Skeletal muscle tissue (tissue), 5 donors: ENCODE measurements at places on chromosomes 3 and 15. TPM values are rescaled to one million over a fixed set of nuclear protein-coding genes. Genes with fewer than 3 reads are reported as not detected.

Gene ATP13A5
- not detected for total RNA-seq

Gene SI
- total RNA-seq: not detected

Gene IL17RB
- 1.6 TPM for total RNA-seq

Gene FANCD2OS
- total RNA-seq: not detected

Gene CA12
- total RNA-seq: 1.6 TPM

Gene DGKG
- total RNA-seq: 2.6 TPM

Gene SPTSSB
- total RNA-seq: 0.52 TPM

Gene MUC4
- total RNA-seq: 0.52 TPM

Gene SENP8
- total RNA-seq: 2.1 TPM

Gene IL17RE
- not detected for total RNA-seq

Gene MFSD1
- total RNA-seq: 49.1 TPM

Gene CLRN1
- total RNA-seq: not detected

Gene TMEM45A
- 15.7 TPM for total RNA-seq

Gene NOX5
- under 0.01 TPM for total RNA-seq

Gene STAC
- 49.1 TPM for total RNA-seq

Gene MME
- 12.5 TPM for total RNA-seq

Gene CD200
- 4.2 TPM for total RNA-seq

Gene OR5K2
- total RNA-seq: not detected

Gene CFAP44
- total RNA-seq: 6.3 TPM

Gene CFAP100
- total RNA-seq: not detected

Gene HRH1
- 5.2 TPM for total RNA-seq

Gene TUSC7
- total RNA-seq: not detected

Gene CDC25A
- 3.7 TPM for total RNA-seq

Gene GADL1
- total RNA-seq: 25.1 TPM

Gene GOLGA8J
- total RNA-seq: not detected

Gene STXBP5L
- not detected for total RNA-seq

Gene GOLGA8K
- total RNA-seq: not detected

Gene HCLS1
- total RNA-seq: 9.4 TPM

Gene TPRG1
- 6.8 TPM for total RNA-seq

Gene GASK1A
- total RNA-seq: 12.0 TPM

Gene ATR
- total RNA-seq: 25.6 TPM

Gene ACOX2
- 14.6 TPM for total RNA-seq

Gene LRRC31
- total RNA-seq: not detected

Gene RAD51
- total RNA-seq: 1.6 TPM

Gene ACP3
- 0.52 TPM for total RNA-seq
